ENCODE measurements at places on chromosomes 7 and 10. TPM values are rescaled to one million over a fixed set of nuclear protein-coding genes. Genes with fewer than 3 reads are reported as not detected.

DNA sequence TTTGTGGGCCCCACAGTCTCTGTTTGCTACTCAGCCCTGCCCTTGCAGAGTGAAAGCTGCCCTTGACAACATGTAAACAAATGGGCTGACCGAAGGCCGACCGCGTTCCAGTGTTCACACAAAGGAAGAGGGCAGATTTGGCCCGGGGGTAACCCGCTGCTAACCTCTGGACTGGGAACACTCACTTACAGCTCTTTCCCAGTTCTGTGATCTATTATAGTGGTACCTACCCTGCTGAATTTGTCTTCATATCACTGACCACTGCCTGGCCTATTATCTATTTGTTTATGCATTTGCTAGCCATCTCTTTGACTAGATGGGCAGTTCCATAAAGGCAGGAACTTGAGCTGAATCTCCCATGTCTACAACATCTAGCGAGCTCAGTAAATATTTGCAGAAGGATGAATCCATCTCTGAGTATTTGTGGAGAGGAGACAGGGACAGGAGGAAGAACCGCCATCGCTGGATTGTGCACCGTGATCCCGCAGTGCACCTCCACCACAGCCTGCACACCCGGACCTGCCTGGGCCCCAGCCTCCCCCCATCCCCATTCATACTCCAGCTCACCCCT lies 15.2 kb downstream of the SLC29A3 start:
- no peak for DNase-seq

DNA sequence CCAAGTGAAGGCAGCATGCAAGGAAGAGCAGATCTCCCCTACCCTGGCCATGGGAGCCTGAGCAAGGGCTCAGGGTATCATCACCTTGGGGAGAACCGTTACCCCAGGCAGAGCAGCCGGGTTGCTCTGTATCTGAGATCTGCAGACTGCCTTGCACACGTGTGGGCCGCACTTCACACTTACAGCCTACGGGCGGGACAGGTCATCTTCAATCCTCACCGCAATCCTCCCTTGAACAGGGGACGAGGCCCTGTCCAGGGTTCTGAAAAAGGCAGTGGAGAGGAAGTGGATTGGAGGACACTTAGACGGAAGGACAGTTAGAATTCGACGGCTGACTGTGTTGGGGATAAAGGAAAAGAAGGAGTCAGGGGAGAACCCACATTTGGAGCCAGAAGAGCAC lies 51.4 kb downstream of the NPS start:
- no peak for DNase-seq

DNA sequence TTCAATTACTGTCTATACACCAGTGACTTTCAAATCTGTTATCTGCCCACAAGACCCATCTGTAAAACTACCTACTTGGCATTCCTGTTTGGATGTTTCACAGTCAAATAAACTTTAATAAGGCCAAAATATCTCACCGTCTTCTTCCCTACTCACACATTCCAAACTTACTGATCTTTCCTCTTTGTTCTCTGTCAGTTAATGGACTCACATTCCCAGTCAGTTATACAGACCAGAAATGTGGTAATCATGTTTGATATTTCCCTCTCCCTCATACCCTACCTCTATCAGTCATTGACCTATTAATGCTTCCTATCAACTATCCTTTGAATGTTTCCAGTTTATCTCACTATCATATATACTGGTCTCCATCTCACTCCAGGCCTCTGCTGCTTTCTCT lies 28.5 kb upstream of the HDAC9 start:
- no peak for DNase-seq

DNA sequence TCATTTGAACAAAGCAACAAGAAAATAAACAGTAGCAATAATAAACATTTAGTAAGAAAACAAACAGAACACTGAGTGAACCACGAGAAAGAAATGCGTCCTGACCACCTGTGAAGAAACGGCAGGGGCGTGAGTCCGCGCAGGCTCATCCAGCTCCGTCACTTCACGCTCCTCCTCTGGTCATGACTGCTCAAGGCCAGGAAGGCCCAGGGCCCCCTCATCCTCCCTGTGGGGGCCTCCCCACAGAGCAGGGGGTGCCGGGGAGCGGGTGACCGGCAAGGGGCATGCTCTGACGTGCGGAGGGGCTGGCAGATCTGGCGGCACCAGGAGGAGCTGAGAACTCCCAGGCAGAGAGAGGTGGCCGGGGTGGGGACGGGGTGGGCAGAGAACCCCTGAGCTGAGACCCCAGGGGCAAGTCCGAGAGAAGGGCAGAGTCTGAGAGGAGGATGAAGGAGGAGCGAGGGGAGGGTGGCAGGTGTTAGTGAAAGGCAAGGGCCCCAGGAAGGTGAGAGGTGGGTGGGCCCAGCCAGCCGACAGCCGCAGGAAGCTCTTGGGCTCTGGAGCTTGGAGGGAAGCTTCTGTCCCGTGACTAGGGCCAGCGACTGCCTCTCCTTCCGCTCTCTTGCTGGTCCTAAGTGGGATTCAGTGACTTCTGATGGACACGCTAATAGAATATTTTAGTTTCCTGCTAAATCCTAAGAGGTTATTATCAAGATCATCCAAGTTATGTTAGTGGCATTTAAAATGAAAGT lies 223.9 kb downstream of the TCERG1L start:
- no peak for DNase-seq

DNA sequence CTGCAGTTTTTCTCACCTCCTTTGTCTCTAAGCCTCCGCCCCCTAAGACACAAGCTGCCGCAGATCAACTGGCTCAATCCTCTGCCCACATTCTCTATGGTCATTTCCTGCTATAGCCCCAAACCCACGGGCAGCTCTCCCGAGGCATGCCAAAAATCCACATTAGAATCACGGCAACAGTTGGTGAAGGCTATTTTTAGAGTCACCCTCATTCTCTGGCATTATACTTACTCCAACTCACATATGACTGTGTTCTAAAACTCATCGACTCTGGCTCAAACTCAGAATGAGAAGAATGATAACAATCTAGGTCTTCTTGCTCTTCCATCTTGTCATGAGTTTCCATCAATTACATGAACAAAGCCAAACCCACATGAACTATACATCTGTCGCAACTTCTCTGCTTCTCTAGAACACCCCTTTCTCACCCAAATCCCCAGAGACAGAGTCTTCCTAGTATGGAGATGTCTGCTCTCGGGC lies 10.9 kb upstream of the KIAA1549 start:
- DNase-seq = no peak

DNA sequence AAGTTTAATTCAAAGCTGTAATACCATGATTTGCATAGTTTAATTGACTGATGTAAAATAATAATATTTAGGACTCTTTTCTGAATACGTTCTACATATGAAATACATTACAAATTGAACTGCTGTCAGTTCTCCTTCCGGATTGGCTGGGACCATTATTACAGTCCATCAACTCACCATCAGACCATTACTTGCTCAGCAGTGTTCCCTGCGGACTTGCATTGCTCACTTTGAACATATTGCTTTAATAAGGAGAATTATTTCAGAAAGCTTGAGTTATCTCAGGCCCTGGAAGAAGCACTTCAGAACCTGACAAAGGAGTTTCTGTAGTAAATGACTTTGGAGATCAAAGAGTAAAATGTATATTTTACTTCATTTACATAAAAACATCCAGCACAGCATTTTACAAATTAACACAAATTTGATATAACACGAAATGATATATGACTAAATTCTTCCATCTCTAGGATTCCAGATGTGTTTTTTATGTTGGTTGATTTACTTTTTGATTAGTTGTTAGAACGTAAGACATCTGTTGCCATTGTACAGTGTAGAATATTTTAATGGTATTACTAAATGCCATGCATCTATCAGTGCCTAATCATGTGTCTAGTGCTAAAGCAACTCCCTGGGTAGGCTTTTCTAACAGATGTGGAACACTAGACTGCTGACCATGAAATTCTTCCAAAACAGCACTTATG lies 418.5 kb upstream of the SEMA3A start:
- no peak for DNase-seq

- DNase-seq = no peak
These were observed 401.5 kb downstream of the REEP3 start for GRCh38 chr10:63922468-63923284.

- no peak for DNase-seq
These were observed 5.1 kb downstream of the SHH start for GRCh38 chr7:155807065-155807671.

DNMBP gene
- 4.1 TPM for total RNA-seq

DNA sequence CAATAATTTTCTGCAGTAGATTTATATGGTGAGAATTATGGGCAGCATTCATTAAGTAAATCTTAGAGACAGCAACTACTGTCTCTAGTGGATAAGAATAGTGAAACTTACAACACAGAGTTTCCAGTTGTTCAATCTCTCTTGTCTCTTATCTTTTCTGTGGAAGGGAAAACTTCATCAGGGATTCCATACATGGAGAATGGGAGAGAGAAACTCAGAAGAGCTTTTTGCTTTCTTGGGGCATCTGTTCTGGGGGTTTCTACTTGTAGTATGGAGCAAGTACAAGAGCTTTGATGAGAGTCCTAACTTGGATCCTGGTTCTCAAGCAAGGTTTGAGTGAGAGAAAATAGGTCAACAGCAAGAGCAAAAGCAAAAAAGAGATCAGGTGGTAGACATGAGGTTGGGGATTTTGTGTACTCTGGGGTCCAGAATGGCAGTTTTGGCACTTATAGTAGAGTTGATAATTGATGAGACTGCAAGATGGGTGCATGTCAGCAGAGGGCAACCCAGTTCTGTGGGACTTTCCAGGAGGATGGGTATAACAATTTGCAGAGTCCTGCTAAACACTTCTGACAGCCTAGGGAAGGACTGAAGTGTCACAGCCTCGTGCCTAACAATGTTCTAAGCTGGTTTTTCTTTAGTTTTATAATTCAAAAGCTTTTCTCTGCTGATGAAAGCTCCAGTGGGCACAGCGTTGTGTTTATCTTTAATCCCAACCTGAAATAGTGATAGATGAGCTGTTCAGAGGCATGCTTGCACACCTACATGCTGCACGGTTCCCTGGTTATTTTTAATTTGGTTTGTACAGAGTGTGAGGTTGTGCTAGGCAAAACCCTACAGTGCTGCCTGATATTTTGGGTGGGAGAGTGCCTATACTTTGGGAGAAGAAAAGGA lies 32.0 kb upstream of the STRIP2 start:
- peak; percentile 24 for DNase-seq

GRCh38 chr10:12484941-12485805 lies 135.8 kb downstream of the CAMK1D start:
- DNase-seq = peak; percentile 62

DNA sequence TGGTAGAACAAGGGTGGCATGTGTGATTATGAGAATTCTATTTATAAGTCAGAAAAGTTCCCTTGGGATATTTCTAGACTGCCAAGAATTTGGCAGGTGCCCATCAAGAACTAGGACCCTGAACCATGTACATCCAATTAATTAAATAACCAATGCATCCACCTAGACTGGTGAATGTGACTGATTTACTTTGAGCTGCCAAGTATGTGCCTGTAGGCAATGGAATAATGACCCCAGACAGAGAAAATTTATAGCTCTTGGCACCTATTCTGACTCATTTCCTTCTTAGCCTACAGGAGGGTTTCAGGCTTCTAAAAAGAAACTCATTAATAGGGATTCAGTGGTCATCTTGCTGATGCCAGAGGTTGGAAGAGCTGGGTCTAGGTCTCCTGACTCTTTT lies 54.9 kb downstream of the KCNH2 start:
- no peak for DNase-seq

GHRHR gene
- total RNA-seq = not detected

DNA sequence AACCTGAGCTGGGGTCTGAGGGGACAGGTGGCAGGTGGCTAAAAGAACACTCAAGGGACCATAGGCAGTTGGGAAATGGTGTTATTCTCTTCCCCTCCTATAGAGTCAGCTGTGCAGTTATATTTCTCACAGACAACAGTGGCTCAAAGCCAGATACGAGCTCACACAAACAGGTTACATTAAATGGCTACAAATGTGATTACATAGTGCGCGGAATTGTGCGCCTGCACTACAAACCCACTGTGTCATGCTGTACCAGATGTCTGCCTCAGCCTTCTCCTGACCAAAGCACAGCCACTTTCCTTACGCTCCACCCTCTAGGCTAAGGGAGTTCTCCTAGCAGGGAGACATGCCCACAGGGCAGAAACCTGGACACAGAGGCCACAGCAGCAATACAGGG lies 387.2 kb downstream of the CNTNAP2 start:
- DNase-seq = no peak

BAG3 gene
- total RNA-seq = 21.8 TPM

DNA sequence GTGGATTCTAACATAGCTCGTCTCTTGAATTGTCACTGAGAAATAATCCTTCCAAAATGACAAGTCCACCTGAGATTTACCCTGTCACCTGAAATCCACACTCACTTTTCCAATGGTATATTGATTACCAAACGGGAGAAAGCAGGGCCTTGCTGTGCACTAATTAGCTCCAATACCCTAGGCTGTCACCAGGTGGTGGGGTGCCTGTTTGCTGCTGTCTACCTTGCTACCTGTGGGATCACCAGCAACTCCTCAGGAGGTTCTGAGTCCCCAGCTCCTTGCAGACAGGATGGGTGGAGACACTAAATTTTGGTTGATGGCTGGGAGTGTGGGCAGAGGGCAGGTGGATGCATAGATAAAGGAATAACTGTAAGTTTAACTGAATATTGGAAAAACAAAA lies 237.2 kb upstream of the ZNF32 start:
- no peak for DNase-seq

CLRN3 gene
- not detected for total RNA-seq

GRCh38 chr7:24842449-24843241 lies 85.4 kb upstream of the GSDME start:
- DNase-seq = no peak

- no peak for DNase-seq
These were observed 16.2 kb downstream of the ARHGAP21 start for GRCh38 chr10:24707445-24707844.

TMEM273 gene
- 1.1 TPM for total RNA-seq

DNA sequence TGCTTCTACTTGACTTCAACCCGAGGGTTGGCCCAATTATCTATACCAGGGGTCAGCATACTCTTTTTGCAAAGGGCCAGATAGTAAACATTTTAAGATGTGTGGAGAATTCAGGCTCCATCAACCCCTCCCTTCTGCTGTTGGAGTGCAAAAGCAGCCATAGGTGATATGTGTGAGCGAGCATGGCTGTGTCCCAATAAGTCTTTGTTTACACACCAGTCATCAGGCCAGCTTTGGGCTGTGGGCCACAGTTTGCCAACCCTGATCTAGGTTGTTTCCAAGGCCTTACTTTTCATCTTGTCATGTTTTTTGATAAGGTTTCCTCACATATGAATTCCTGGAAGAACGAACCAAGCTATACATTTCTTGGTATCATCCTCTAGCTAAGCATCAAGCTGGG lies 136.9 kb upstream of the VIPR2 start:
- DNase-seq = no peak

DNA sequence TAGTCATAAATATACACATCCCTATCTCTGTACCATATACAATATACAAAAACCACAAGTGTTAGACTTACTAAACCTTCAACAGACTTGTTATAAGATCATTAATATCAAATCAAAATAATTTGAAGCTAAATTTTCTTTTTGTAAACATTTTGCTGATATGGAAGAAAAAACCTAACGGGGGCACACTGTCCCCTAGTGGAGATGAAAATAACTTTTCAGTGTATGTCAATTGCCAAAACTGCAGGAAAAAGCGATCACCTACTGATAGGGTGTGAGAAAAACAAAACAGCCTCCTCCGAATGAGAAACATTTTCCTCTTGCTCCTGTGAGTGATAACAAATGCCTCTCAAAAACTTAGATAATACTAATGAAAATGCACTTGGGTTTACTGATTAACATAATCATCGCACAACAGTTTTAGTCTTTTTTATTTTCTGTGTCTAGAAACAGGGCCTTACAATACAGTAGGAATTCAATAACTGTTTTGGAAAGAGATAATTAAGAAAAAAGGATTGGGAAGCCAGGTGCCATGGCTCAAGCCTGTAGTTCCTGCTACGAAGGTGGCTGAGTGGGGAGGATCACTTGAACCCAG lies 322.7 kb downstream of the CRPPA start:
- no peak for DNase-seq

GRCh38 chr7:15932318-15932717 lies 245.8 kb upstream of the MEOX2 start:
- DNase-seq = no peak

All from CD8-positive, alpha-beta T cell (primary cell).